ENCODE measurements at places on chromosomes 2 and 18.

- no peak for DNase-seq
These were observed 664.9 kb downstream of the METTL4 start for GRCh38 chr18:1906421-1906820.

- DNase-seq = no peak
These were observed 473.8 kb downstream of the DCC start for GRCh38 chr18:52813635-52814416.

DNA sequence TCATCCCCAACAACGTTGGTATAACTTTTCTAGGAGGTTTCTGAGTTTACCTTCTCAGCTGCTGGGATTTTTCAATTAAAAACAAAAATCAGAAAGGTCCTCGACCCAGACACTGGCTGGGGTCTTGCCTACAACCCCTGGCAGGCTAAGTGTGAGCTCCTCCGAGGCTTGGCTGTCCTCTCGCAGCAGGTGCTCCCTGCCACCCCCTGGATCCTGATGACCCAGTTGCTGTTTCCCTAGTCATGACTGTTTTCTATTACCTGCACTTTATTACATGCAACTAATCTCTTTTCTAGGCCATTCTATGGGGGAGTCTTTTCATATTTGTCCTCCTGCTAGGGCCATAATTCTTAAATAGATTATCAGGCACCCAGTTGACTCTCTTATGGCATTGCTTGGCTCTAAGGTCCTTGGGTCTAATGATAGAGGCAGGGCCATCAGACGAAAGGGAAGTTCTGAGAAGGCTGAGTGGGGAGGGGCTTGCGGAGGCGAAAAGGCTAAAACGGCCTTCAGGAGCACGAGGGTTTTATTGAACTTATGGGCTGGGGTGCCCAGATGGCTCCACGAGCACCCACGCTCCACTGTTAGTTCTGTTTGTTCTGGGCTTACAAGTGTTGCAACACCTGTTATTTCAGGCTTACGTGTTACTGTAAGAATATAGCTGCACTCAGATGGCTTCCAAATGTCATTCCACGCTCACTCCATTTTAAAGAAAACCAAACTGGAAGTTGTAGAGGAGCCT is 166.0 kb downstream of the NCK2 start:
- DNase-seq = no peak

DNA sequence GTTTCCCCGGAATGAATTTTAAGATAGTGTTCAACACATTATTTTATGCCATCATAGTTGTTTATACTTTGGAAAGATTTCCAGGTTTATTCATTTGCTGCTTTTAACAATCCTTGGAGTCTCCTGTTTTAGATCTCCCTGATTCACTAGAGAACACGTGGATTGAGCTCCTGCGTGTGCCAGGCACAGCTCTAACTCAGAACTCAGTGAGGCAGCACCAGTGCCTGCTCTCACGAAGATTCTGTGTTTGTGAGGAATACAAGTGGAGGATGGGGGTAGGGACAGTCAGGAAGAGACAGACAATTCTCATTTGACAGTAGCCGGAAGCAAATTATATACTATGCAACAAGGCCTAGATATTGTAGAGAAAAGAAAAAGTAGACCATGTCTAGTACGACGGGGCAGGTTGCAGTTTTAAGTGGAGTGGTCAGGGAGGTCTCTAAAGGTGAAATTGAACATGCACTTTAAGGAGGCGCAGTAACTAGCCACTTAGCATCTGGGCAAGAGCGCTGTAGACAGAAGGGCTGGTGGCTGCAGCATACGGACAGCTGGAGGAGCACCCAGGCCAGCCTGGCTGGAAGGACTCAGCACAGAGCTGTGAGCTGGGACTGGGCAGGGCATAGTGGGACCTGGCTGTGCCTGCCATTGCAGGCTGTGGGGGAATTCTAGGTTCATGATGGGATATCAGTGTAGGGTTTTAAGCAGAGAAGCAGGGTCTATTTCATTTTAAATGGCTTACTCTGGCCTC is 24.3 kb downstream of the RNF144A start:
- no peak for DNase-seq

DNA sequence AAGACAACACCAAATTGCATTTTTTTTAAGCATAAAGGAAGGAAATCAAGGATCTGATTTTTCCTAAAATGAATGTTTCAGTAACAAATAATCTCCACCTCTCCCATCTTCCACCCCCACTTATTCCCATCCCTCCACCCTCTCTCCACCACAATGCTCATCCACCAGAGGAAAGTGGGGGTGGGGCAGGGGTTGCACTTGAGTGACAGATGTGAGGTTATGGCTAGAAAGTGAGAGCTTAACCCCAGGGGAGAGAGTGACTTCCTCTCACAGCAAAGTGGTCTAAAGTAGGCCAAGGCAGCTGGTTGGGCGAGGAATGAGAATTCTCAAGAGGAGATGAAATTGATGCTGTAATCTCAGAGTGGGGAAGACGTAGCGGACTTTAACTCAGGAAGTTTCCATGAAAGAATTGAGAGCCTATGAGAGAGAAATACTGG is 104.7 kb downstream of the HNRNPLL start:
- DNase-seq = no peak

GRCh38 chr2:28373854-28374253 is 18.8 kb upstream of the FOSL2 start:
- DNase-seq = no peak

DNA sequence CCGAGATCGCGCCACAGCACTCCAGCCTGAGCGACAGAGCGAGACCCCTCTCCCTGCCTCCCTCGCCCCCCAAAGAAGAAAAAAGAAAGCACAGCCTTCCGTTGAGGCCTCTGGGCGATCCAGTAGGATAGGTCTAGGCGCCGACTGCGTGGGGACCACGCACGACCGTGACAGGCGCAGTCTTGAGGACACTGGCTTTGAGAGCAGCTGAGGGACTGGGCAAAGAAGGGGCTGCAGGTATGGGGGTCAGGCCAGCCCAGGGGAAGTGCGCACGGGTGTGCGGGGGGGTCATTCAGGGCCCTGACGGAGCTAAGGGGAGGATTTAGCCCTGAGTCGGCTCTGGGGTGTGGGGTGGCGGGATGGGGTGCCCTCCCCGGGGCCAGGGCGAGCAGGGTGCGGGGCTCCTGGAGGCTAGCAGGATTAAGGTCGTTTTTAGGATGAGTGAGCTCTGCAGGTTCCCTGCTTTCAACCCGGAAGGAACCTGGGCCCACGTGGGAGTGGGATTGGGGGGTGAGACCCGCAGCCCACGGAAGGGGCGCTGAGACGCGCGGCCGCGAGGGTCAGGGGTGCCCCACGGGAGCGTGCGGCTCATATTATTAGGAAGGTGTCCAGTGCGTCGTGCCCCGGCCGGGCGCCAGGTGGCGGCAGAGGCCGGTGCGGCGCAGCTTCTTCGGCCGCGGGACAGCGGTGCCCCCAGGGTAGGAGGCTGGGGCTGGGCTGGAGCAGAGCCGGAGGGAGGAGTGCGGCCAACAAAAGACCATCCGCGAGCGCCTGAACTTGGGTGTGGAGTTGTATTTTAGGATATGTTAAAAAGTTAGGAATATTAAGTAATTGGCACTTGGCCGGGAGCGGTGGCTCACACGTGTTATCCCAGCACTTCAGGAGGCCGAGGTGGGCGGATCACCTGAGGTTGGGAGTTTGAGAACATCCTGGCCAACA is 20.5 kb upstream of the ZNF236 start:
- no peak for DNase-seq

GRCh38 chr2:135664623-135665068 is 77.0 kb upstream of the UBXN4 start:
- no peak for DNase-seq

DNA sequence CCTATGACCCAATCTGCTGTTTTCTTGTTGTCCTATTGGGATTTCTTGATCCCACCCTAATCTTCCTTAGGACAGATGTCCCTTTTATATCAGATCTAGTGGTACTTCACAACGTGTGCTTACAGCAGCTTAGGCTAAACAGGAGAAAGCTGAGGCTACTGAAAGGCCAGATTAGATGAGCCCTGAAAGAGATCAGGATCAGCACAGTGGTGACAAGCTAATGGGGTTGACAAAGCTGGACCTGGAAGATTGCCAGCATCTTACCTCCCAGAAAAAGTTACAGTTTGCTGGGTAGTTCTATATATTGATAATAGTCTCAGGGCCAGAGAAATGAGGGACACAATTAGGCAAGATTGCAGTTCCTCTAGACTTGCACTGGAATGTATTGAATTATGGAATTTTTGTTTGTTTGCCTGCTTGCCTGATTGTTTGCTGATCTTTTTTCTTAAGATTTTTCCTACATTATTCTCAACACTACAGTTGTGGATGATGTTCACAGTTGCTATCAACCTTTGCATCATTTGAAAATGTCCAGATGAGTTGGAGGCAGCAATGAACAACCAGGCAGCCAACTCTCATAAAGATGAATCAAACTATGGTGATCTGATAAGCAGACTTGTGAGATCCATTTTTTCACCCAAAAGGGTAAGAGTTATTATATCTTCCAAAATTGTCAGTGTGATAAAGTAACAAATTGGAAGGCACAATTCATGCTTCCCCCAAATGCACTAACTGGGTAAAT is 49.1 kb upstream of the PIK3C3 start:
- no peak for DNase-seq

DNA sequence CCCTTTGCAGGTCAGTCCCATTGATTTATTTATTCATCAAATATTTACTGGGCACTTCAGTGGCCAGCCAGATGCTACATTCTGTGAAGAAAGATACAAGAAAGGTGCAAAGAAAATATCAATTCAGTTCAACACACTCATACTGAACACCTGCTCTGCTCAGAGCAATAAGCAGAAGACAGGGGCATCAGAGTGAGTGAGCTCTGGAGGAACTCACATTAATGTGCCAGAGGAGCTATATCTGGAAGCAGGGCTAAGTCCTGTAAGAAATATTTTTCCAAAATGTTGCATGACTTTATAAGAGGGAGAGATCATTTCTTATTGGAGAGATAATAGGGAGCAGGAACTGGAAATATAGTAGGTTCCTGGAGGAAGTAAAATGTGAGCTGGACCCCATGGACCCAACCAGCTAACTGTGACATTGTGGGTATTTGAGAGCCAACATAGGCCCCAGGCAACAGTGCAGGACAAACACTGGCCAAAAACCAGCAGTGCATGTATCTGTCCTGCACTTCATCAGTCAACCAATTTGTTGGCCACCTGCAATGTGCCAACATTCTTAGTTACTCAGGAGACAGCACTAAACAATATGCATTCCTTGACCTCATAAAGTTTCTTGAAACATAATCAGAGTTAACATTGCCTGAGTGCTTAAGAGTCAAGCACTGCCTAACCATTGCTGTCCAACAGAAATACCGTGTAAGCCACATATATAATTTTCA is 102.7 kb upstream of the PTPRM start:
- no peak for DNase-seq

DNA sequence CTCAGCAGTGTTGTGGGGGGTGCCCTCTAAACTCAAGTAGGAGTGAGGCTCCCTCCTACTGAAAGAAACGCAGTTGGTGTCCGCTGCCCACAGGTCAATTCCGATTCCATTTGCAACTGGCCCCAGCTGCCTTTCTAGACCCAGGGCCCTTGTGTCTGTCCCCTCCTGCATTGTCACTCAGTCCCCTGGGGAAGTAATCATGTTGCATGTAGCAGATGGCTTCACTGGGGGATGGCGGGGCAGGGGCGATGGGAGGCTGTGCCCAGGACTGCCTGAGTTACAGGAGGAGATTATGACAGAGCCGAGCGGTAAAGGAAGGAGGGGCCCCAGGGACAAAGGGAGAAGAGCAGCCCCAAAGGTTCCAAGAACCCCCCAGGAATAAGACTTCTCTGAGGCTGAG is 62.5 kb upstream of the SH3RF3 start:
- no peak for DNase-seq

DNA sequence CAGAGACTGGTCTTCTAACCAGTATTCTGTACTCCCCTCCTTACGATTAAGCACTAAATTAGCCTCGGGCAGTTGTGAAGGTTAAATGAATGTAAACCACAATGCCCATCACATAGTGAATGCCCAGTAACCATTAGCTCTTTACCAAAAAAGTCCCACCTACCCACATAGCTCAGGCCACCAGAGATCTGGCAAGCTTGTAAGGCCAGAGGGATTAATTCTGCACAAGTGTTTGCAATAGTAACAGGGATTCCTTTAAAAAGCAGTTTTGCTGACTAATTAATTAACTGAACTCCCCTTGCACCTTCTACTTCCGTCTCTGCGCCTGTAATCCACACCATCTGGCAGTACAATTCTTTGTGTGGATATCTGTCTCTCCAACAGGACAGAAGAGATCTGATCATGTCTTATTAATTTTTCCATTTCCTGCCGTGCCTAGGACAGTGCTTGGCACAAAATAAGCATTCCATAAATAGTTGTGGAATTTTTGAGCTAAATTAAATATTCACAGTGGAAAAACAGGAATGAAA is 36.2 kb upstream of the IGFBP2 start:
- DNase-seq = no peak

DNA sequence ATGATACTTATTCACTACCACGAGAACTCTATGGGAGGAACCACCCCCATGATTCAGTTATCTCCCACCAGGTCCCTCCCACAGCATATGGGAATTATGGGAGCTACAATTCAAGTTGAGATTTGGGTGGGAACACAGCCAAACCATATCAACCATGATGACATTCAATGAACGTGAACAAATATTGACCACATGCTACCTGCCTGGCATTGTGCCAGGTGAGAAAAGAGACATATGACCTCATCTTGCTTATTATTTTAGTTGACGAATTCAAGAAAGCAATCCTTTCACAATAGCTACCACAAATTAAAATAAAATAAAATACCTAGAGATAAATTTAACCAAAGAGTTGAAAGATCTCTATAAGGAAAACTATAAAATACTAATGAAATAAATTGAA is 286.5 kb upstream of the CRIM1 start:
- DNase-seq = no peak

DNA sequence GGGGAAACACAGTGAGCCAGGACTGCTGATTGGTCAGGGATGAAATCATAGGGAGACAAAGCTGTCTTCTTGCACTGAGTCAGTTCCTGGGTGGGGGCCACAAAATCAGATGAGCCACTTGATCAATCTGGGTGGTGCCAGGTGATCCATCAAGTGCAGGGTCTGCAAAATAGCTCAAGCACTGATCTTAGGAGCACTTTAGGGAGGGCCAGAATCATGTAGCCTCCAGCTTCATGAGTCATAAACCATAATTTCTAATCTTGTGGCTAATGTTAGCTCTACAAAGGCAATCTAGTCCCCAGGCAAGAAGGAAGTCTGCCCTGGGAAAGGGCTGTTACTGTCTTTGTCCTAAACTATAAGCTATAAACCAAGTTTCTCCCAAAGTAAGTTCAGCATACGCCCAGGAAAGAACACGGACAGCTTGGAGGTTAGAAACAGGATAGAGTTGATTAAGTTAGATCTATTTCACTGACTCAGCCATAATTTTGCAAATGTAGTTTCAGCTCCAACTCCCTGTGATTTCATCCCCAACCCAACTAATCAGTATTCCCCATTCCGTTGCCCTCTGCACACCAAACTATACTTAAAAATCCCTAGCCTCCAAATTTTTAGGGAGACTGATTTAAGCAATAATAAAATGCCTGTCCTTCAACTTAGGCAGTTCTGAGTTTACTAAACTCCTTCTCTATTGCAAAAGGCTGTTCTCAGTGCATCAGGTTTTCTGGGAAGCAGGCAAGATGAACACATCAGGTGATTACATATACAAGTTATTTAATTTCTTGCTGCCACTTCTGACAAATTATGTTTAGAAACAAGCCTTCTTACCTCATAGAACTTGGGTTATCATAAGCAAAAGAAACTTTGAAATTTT is 226.9 kb upstream of the SPOPL start:
- no peak for DNase-seq

All from CD8-positive, alpha-beta T cell (primary cell).